ENCODE measurements at places on chromosomes 1 and 21.

DNA sequence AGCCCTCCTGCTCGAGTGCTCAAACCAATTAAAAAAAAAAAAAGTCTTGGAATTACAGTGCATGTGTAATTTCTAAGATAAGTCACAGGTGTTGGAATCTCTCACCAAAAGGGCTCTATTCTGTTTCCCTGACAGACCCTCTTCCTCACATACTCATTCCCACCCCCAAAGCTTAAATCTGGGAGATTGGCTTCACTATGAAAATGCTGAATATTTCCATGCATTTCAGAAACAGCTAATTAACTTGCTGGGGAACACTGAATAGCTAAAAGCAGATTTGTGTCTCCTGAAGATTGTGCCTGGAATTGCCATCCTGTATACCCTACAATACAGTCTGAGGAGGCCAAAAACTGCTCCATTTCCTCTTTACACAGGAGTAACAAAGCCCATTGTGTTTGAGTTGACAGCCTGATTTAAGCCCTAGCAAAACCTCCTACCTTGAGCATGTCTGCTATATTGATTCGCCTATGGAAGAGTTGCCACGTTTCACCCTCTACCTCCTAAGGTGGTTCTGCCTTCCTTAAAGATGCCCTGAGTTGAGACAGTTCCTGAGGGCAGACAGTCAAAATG lies 1.4 kb upstream of the PIK3R3 start:
- DNase-seq, result no peak

DNA sequence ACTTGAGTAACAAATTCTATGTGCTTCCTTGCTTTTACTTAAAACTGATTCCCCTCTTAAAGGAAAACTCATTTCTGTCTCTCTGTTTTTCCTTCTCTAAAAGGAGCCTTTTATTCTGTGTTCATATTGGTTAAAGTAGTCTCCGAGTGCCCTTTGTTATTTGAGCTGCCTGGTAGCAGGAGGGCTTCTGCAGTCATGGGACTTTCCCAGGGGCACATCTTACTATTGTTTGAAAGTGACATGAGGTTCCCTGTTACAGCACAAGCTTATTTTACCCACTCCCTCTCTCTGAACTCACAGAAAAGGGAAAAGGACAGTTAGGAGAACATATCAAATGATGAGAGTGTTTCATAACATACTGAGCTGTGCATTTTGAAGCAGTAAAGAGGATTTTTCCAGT lies 58.1 kb upstream of the ANGPTL1 start:
- no peak for DNase-seq

GRCh38 chr1:85884372-85885035 lies 176.3 kb upstream of the ZNHIT6 start:
- DNase-seq, result no peak

DNA sequence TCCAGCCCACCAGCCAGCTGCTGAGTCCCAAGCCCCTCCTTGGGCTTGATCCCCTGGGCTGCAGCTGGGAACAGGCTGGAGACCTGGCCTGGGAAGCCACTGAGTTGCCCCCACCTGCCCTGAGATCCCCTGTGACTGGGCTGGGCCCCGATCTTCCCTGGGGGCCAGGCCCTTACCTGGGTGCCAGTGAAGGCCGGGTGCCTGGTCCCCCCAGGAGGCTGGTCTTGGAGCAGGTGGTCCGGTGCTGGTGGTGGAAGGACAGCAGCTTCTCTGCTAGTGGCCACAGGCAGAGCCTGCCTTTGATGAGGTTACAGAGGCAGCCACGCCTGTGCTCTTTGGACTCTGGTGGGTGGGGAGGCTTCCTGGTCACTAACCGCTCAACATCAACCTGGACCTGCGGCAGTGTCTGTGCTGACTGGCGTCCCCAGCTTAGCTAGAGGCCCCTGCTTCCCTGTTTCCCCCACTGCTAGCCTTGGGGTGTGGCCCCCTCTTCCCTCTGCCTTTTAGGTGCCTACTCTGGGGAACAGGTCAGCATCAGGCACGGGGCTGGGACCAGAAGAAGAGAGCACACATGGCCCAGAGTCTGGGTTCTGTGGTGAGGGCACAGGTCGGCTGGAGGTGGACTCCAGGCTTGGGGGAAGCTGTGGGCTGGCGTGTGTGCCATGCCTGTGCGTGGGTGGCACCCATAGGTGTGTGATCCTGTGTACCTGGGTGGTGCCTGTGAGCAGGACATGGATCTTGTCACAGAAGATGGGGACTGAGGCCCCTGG lies at the start of gene EPS8L3:
Gene EPS8L3, minus strand, starts transcription at position 278 of the 770 bp plus-strand sequence. CDS start 2,174 bp downstream, outside the sequence.
- DNase-seq, result no peak

GRCh38 chr1:233677690-233678354 lies 63.9 kb downstream of the KCNK1 start:
- no peak for DNase-seq

GRCh38 chr1:15764269-15764764 lies 5.7 kb downstream of the FBLIM1 start:
- no peak for DNase-seq

- no peak for DNase-seq
Observed at GRCh38 chr1:11943619-11944018, 9.1 kb downstream of the PLOD1 start.

GRCh38 chr1:188269956-188270355 lies 1441.2 kb downstream of the PLA2G4A start:
- DNase-seq, result no peak

GRCh38 chr1:38559446-38560165 lies 300.0 kb downstream of the RRAGC start:
- DNase-seq, result peak; percentile 2

DNA sequence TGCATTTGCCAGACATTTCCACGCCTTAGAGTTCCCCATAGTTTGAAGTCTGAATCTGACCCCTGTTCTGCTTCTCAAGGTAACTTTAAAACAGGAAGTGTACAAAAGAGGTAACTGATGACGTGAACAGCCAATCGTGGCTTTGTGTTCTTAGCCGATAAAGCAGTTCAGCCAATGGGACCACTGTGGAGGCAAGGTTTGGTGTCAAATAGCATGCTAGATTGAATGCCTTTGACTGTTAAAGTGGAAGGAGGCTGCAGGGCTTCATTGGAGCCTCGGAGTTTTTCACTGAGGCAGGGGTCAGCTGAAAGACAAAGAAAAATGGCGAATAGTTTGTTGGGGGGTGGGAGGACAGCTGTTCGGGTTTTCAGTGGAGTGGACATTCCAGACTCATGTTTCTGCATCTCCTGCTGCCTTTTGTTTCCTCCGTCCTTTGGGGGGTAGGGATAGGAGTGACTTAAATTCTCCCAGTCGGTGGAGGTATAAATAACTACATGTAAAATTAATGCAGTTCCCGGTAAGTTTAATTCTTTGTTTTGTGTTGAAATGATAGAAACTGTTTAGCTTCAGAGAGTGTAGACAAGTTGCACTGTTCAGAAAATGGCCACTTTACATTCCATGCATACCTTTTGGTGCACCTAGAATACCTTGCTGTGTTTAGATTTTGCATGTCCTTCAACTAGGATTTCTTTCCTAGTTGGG lies 17.7 kb downstream of the NFYC start:
- no peak for DNase-seq

DNA sequence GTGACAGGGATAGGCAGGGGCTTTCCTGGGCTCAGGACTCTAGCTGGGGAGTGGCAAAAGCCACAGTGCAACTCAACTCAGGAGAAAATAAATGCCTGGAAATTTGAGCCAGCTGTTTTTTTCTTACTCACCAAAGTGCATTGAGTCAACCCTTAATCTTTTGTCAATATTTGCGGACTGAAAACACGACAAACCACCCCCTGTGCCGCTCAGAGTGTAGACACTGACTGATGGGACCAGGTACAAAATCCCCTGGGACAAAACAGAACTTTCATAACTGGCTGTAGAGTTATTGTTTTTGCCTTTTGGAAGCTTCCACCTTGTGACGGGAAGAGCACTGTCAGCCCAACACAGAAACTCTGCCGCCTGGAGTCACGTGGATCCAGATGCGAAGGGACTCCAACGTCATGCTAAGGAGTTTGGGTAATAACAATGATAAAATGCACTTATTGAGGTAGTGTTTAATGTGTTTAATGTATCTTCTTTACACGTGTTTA lies 164.6 kb downstream of the PLPP3 start:
- no peak for DNase-seq

DNA sequence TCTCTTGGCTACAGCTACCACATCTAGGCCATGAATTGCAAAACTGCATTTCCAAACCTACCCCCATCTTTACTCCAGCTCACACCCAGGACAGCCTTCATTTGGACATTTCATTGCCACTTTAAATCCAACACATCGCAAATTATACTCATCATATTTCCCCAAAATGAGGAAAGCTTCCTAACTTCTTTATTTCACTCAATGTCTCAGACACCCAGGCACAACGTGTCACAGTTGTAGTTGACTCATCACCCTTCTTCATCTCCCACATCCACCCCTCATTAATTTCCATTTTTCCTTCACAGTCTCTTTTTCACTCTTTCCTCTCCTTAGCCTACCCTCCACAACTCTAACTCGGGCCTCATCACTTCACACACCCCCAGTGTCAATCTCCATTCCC lies 6.7 kb downstream of the OTUD7B start:
- no peak for DNase-seq

- DNase-seq, result no peak
Observed at GRCh38 chr1:216632980-216633379, 90.2 kb downstream of the ESRRG start.

GRCh38 chr1:99645203-99645602 lies 710 bp upstream of the PALMD start:
- no peak for DNase-seq

GRCh38 chr1:167344112-167344511 lies 123.4 kb downstream of the POU2F1 start:
- DNase-seq, result no peak

DNA sequence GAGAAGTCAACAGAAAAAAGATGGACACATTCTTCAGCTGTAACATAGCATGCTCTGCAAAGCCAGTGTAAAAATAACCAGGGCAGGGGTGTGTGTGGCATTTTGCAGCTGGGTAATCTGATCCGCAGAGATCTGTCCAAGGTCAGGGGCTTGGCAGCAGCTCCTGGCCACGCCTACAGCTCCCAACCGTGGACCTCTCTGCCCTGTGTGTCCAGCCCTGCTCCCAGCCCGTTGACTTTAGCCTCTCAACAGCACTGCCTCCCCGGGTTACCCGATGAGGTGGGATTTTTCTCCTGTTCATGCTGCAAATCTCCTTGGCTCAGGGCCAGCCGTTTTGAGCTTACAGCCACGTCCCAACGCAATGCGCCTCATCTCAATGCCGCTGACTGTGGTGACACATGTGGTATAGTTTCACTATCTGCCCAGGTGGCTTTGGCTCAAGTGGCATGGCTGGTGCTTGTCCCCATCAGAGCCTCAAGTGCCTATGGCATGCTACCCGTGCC lies 68.1 kb downstream of the VWA5B1 start:
- DNase-seq, result no peak

- no peak for DNase-seq
Observed at GRCh38 chr1:199774433-199775089, 252.9 kb upstream of the NR5A2 start.

GRCh38 chr21:46542588-46543124 lies 62.2 kb downstream of the S100B start:
- no peak for DNase-seq

DNA sequence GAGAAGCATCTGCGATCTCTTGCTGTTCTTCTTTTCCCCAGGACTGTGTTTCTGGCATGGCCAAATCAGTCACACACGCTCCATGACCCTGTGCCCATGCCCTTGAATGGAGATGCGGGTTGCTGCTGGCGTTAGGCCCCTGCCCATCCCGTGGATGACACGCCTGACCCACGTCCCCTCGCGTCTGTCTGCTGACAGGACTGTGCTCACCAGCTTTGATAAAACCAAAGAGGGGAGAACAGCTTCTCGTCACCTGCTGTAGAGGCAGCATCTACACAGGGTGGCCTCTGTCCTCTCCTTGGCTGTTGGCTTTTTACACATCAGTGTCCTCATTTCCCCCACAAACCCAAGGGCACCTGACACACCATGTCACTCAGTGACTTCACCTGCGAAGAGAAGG lies 6.9 kb downstream of the MT1HL1 start:
- no peak for DNase-seq

DNA sequence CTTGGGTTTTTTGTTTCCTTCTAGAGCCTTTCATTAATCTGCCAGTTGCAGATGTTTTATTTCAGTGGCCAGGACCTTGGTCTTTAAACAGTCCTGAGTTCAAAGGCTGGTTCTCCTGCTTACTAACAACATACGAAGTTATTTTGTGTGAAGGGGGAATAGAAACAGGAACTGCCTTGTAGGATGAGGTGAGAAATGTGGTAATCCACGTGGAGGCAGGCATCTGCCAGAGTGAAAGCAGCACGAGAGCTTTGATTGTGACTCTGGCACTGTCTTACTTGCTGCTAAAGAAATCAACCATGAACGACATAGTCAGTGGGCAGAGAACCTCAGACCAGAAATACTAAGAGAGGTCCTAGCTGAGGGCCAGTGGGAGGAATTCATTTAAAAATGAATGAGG lies 30.4 kb downstream of the TMEM63A start:
- no peak for DNase-seq

DNA sequence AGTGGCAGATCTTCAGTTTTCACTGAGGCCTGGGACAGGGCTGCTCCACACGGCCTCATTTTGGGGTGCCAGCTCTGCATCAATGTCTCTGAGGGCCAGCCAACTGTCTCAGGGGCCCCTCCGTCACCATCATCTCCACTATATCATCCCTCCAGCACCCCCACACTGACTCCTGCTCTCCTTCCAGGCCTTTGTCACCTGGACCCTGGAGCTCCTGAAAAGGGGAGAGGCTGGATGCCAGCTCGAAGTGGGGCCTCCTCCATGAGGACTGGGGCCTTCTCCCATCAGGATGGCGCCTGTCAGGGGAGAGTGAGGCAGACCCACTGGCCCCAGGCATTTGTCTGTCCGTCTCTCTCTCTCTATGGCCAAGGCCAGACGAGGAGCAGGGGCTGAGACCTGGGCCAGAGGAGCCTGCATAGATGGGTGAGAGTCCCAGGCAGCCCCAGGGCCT lies 44.7 kb upstream of the LRP8 start:
- no peak for DNase-seq

DNA sequence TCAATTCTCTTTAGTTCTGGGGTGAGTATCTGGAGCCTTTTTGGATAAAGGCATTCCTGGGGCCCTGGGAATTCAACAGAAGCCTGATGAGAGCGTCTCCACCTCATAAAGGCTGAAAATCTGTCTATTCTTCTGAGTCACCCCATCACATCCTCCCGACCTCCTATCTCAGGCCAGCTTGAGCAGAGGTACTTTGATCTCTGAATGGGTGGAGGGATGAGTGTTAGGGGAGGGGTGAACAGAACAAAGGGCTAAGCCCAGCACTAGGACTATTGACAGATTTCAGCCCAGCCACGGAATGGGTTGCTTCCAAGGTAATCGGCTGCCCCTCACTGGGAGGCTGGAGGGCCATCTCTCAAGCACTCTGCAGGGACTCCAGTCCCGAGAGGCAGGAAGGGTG lies 2.5 kb upstream of the MYBPH start:
- no peak for DNase-seq

Data from bone marrow (tissue), 2 donors.